ENCODE measurements at places on chromosomes 12 and 14.

DNA sequence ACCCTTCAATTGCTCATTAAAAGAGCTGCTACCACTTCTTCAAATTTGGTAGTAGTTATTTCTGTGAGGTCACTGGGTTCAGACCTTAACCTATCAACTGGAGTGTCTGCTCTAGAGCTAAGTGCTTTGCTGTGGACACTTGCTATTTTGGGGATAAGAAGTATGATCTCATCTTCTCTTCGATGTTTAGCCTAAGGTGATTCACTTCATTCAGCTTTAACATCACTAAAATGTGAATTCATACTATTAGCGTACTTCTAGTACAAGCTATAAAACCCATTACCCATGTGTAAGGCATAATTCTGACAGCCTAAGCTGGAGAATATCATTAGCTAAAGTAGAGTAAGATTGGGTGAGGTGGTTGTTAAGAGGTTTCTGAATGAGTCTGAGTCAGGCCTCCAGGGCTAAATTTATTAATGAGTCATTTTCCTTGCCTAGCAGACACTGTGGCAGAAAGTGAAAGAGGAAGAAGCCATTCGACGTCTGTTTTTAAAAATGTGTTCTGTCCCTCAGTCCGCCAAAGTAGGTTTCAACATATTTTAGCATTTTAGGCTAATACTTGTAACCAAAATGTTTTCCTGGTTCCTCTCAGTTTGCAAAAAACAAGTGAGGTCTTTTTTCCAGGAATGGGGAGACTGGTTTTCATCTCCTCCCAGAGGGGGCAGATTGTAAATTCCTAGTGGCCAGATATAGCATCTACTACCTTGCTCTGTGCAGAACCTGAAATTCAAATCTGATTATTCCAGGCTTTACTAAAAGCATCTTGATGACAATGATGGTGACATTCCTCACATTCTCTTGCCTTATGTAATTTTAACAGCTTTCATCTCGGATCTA lies 103.6 kb downstream of the SSPN start:
- peak; percentile 73 for DNase-seq

DNA sequence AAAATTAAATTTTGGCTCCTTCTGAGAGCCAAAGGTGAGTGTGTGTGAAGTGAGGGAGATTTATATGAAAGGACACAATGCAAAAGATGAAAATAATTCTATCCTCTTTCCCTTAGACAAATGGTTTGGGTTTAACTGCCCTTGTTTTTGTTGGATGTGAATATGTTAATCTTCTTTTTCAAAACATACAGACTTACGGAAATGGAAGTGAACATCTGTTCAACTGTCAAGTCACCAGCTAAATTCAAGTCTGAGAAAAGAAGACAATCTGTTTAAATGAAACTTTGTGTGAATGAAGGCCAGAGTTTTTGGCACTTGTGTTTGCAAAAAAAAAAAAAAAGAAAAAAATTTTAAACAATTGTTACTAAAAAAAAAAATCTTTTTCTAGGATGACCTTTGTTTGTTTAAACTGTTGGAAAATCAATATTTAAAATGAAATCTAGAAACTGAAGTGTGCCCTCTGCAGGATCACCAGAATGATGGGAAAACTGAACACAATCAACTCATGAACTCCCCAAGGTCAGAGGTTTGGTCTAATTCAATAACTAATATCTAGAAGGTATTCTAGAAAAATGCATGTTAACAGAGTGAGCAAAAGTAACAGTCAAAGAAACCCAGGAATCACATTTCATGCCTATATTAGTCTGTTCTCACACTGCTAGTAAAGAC lies 448.8 kb downstream of the FLRT2 start:
- DNase-seq = no peak

- no peak for DNase-seq
These were observed 178.8 kb downstream of the EXOC5 start for GRCh38 chr14:57089901-57090300.

DNA sequence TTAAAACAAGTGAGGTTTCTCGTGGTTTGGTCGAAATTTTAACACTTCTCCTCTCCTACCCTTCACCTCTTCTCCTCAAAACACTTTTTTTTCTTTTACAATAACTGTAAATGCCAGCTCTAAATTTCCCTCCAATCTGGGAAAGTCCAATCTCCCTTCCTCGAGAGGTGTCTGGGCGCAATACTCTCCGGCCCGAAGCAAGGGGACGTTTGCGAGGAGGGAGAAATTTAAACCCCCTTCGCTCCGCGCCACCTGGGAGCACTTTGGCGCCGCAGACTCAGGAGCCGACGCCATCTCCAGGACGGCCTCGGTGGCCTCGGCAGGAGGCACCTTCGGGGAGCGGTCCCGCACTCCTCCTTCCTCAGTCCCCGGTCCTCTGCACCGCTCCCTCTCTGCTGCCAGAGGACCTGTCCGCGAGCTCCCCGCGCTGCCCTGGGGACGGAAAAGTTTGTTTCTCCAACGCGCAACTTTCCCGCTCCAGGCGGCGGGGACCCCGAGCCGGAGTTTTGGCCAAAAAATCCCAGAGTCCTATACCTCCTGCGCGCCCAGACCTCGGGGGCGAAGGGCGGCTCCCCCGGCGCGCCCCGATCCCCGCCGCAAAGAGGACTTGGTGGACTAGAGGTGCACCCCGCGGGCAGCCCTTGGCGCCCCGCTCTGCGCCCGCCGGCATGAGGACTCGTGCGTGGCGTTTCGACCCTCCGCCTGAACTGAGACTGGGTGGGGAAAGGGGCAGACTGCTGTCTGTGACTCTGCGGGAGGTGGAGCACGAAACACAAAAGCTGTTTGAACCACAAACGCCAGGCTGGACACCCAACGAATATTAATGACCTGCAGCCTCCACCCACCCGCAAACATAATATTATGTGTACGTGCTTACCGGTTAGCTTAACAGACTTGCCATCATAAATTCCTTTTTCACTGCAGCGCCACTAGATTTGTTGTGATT lies 95.2 kb upstream of the HMGA2 start:
- no peak for DNase-seq

- DNase-seq = no peak
These were observed 13.5 kb downstream of the BMP4 start for GRCh38 chr14:53942970-53943750.

DNA sequence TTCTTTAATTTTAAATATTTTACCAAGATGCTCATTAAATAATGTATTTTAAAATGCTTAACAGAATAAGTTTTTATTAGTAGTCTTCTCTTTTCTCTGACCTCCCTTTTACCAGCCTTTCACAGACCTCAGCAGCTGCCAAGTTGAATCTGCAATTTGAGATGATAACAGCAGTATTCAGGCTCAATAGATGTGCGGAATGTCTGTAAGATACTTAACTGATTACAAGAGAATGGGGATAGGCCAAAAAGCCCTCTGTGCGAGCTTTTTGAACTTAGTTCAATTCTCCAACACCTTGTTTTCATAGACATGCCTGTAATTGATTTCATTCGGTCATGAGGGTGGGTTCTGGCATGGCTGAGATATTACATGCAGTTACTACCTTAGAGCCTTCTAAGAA lies 277.2 kb downstream of the TMTC2 start:
- DNase-seq = peak; percentile 22

- no peak for DNase-seq
These were observed 12.0 kb downstream of the GALNT9 start for GRCh38 chr12:132317233-132317938.

DNA sequence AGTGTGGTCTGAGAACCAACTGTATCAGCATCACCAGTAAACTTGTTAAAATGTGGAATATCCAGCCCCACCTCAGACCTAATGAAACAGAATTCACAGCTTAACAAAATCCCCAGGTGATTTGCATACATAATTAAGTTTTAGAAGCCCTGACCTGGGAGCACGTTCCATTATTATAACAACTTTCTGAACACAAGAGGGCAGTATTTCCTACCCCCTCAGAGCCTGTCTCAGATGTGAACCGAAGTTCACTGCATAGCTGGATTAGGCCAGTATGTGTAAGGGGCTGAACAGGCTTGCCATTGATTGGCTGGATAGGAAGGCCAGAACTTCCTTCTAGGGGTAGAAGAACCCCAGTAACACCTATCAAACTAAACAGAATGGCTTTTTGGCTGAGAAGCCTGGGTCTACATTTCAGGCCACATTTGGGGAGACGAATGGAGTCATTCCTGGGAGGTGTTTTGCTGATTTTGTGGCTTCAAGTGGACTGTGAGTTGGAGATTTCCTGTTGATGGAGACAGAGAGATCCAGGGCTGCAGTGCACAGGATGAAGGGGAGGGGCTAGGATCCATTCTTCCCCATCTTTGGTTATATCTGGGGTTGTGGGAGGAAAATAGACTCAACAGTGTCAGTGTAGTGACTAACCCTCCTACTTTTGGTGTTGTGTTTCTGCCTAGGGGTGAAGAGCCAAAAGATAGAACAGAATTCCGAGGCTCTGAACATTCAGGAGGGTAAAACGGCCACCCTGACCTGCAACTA lies 94.7 kb upstream of the OR4E1 start:
- peak; percentile 4 for DNase-seq

DNA sequence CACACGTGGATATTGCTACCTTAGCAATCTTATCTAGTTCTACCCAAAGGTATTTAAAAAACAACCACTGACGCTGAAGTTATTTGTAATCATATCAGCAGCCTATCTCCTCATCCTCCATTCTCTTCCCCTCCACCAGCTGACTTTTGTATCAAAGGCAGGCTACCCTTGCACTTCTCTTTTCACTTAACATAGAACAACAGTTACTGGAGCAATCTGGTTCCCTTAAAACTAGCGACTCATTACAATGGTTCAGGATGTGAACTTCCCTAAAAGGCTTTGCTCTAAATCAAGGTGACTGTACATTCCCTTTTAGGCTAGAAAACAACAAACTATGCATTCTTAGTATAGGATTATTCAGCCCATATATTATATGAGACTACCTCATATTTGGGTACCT lies 404.7 kb downstream of the APAF1 start:
- no peak for DNase-seq

GRCh38 chr12:8638951-8639350 lies 23.7 kb downstream of the MFAP5 start:
- no peak for DNase-seq

DNA sequence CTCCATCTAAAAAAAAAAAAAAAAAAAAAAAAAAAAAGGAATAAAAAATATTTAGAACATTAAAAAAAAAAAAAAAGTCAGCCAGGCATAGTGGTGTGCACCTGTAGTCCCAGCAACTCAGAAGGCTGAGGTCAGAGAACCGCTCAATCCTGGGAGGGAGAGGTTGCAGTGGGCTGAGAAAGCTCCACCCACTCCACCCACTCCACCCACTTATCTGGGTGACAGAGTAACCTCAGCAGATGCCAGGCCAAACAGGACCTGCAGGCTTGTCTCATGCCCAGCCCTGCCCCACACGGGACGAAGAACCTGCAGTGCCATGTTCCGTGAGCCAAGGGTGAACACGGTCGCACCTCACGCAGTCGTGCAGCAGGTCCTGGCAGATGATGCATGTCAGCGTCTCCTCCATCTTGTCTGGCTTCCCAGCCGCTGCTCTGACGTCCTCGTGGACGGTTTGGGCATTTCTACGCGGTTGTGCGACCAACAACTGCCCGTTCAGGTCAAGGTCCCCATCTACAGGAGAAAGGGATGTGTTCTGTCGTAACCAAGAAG lies 28.6 kb downstream of the CHFR start:
- DNase-seq = no peak

GRCh38 chr12:1583421-1584078 lies 10.8 kb downstream of the FBXL14 start:
- DNase-seq = peak; percentile 67

DNA sequence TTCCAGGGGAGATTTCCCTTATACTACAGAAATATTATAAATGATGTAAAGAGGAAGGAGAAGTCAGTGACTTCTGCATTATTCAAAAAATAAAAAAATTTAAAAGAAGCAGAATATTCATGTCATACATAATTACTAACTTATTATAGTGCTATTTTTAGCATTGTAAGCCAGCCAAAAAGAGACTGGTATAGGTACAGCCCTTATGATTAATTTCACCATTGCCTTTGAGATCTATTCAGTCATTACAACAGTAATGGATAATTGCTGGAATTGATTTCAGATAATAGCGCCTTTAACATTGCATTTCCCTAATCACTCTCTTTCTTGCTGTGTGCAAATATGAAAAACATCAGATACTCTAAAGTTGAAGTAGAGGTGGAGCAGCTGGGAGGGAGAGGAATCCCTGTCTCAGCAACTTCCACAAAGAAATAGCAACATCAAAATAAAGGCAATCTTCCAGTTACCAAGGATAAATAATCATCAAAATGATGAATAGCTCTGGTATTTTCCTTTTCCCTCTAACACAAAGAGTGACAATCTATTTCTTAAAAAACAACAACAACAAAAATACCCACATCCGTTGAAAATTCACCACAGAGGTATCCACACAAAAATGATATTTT lies 71.8 kb upstream of the OVCH1 start:
- DNase-seq = peak; percentile 47

DNA sequence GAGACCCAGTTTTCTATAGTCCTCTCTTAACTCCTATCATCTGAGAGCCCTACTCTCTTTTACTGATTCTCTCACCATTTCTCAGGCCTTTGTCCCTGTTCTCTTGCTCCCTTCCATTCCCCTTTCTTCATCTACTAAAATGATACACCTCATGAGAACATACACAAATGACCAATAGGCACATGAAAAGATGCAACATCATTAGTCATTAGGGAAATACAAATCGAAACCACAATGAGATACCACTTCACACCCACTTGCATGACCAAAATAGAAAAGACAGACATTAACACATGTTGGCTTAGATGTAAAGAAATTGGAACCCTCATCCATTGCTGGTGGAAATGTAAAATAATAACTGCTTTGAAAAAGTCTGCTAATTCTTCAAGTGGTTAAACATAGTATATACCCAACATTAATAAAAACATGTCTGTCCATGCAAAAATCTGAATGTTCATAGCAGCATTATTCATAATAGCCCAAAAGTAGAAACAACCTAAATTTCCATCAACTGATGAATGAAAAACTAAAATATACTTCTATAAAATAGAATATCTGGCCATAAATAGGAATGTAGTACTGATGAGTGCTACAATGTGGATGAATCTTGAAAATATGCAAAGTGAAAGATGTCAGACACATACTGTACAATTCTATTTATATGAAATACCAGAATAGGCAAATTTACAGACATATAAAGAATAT lies 66.0 kb downstream of the DENND5B start:
- no peak for DNase-seq
